Regular cardiac myocyte (primary cell): ENCODE measurements at places on chromosomes 5 and 9. TPM values are rescaled to one million over a fixed set of nuclear protein-coding genes. Genes with fewer than 3 reads are reported as not detected.

PGM5 gene
- total RNA-seq = 8.8 and 33.5 TPM in 2 replicates

NR2F1-AS1 gene
- 19.7 and 20.3 TPM in 2 replicates for total RNA-seq

BARHL1 gene
- total RNA-seq = not detected in 2 replicates

TTLL11 gene
- 3.4 and 5.2 TPM in 2 replicates for total RNA-seq

C9orf50 gene
- total RNA-seq = 0.28 TPM in 1 of 2 replicates, not detected in the other

PCDHGA9 gene
- 2.1 and 3.1 TPM in 2 replicates for total RNA-seq

CCL19 gene
- total RNA-seq = not detected in 2 replicates
